Activated naive CD4-positive, alpha-beta T cell (primary cell): ENCODE measurements at places on chromosomes 13 and 19.

- DNase-seq = no peak
Observed at GRCh38 chr19:1746401-1747284, 6.7 kb upstream of the ONECUT3 start.

- no peak for DNase-seq
Observed at GRCh38 chr13:20798027-20798426, 24.3 kb upstream of the EEF1AKMT1 start.

DNA sequence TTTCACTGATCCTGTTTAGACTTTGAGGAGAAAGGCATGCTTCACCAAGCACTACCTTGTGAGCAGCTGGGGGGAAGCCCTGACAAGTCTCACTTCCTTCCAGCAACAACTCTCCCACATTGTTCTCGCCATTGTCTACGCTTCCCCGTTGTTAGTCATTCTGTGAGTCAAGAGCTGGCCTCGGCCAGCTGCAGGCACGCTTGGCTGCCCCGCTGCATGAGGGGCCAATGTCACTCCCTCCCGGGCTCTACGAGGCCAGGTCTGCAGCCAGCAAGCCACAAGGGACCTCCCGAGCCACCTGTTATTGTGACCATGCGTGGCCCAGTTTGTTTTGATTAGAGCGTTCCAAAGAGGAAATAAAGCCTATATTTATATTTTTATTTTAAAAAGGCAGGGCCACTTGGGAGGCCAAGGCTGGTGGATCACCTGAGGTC is 220.9 kb downstream of the FOXO1 start:
- DNase-seq = no peak

GRCh38 chr13:32229443-32229842 is 85.7 kb downstream of the ZAR1L start:
- no peak for DNase-seq

- DNase-seq = no peak
Observed at GRCh38 chr13:75415171-75415570, 66.8 kb downstream of the TBC1D4 start.

DNA sequence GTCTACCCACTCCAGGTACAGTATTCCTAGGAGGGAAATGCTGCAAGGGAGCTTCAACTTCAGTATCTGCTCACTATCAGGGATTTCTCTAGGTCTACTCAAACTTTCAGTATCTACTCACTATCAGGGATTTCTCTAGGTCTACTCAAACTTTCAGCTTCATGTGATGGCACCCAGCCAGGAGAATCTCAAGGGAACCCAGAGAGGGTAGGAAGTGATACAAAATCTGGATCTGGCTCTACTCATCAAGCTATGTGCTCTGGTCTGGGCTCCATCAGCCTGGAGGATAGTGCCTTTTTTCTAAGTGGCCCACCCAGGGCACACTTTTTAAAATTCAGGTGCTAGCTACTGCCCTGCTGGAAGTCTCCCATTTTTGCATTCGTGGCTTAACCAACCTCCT is 52.3 kb upstream of the FNDC3A start:
- no peak for DNase-seq
